ENCODE measurements at places on chromosomes 2 and 18.

- DNase-seq: no peak
Observed at GRCh38 chr18:54147439-54147838, 77.0 kb downstream of the MBD2 start.

GRCh38 chr18:11286431-11286830 is 137.1 kb upstream of the PIEZO2 start:
- DNase-seq: no peak

DNA sequence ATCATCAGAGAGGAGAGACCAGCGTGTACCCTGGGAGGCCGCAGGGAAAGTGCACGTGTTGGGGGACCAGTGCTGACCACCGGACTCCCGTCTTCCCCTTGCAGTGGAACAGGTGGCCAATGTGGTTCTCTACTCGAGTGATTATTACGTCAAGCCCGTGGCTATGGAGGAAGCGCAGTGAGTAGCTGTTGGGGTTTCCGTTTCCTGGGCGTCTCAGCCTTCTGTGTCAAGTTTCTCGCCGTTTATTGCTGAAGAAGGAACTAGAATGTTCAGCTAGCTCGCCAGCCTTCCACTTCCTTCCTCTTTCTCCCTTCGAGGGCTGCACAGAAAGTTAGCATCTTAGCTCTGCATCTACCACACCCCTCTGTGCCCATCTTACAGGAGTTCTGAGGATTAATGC is 22.8 kb upstream of the DGKD start:
- peak; percentile 52 for DNase-seq

DNA sequence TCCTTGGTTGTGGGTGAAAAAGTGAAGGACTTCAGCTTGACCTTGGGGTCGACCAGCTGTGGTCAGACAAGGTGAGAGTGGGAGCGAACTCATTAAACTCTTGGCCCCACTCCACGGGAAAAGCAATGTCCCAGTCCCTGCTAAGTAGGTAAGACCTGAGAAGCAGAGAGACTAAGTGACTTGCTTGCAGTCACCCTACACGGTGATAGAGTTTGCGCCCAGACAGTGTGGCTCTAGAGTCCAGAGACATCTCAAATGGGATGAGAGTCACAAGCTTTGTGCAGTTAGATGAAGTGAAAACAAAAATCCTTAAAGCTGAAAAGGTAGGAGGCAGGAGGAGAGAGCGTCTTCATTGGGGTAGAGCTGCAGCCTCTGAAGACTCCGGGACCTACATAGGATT is 55.9 kb upstream of the ZNF236 start:
- DNase-seq: no peak

DNA sequence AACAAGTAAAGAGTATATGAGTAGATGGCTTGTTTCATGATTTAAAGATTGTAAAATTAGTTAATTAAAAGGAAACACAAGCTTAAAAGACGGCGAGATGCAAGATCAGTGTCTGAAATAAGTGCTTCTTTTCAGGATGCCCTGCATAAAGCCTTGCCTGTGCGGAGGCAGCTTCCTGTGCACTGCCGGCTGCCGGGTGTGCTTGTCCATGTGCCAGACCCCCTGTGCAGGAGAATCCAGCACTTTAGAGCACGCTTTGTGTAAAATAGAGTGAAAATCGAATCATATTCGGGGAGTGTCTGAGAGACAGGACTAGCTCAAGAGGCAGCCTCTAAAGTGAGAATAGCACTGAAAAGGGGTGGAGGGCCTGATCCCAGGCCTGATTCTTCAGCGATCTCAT is 154.7 kb downstream of the CHST9 start:
- no peak for DNase-seq

GRCh38 chr2:238633426-238634328 is 206.9 kb downstream of the ASB1 start:
- DNase-seq: no peak

GRCh38 chr2:148552675-148553331 is 91.7 kb upstream of the EPC2 start:
- no peak for DNase-seq

DNA sequence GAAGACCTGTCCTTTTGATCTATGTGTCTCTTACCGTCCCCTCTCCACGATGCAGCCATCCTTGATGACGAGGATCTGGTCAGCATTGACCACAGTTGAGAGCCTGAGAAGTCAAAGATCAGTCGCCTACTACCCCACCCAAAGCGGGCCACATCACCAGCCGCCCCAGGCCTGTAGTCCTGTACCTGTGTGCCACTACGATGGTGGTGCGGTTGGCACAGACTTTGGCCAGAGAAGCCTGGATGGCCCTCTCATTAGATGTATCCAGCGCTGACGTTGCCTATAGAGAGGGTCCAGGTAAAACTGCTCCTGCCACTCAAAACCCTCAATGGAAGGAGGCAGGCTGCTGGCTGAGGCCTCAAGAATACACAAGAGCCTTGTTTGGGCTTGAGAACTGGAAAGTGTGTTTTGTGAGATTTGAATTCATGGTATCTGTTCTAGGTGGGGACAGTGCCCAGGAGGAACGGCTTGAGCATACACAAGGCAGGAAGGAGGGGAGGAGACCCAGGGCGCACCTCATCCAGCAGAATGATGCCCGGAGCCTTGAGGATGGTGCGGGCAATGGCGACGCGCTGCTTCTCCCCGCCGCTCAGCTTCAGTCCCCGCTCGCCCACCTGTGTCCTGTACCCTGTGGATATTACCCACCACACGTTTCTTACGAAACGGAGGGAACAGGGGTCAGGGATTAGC is 3.8 kb downstream of the ZFAND2B start:
- no peak for DNase-seq

- peak; percentile 36 for DNase-seq
Observed at GRCh38 chr2:162318328-162319180, at the start of gene IFIH1. Gene IFIH1 (minus strand): TSS chr2:162318684. CDS start chr2:162318307, 377 bp downstream.

GRCh38 chr18:36516726-36517125 is 219.2 kb downstream of the FHOD3 start:
- DNase-seq: no peak

DNA sequence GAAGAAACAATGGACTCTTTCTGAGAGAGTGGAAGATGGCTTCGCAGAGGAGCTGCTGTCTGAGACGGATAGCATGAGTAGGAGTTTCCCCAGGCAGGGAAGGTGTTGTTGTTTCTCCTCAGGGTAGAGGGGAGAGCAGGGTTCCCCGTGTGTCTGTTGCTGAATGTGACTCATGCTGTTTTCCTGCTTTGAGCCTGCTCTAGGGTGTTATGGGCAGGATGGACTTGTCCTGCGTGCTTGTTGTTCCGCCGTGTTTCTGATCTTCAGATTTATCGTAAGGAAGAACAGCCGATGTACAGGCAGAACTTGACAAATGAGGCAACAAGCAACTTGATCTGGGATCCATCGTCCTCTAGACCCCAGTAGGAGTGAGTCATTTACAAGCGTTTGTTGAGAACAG is 19.7 kb upstream of the MYCN start:
- DNase-seq: no peak

DNA sequence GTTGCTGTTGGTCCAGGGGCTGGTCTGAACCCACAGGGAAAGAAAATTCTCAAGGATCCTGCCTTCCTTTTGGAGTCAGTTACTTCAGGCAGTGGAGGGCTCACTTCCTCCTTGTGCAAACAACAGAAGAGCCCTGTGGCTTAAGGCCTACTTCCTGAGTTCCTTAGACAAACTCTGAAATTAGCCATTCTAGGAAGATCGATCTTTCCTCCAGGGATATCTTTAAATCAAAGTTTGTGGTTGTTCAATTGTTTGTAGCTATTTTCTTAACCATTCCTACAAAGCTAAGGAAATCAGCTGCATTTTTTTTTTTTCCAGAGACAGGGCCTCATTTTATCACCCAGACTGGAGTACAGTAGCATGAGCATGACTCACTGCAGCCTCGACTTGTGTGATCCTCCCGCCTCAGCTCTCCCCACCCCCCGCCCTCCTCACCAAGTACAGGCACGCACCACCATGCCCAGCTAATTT is 156.0 kb downstream of the TANC1 start:
- DNase-seq: no peak

GRCh38 chr2:84631047-84631446 is 114.7 kb downstream of the DNAH6 start:
- no peak for DNase-seq

- no peak for DNase-seq
Observed at GRCh38 chr2:101234169-101234938, 18.3 kb upstream of the CNOT11 start.

- no peak for DNase-seq
Observed at GRCh38 chr18:42268798-42269197, 313.8 kb downstream of the PIK3C3 start.

DNA sequence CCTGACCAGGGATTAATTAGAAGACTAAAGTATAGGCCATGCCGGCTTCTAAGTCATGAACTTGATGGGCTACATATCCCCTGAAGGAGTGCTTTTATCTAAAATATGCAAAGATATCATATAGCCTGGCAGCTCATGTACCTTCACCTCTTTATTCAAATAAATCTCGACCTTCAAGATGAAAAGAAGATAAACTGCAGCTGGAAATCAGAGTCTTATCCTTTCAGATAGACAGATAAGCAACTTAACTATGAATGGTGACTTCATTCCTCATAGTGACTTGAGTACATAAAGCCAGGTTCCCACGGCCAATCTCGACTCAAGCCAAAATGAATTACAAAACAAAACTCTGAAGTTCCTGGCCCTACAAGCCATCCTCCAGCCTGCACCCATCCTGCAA is 165.3 kb upstream of the KLHL29 start:
- DNase-seq: no peak

DNA sequence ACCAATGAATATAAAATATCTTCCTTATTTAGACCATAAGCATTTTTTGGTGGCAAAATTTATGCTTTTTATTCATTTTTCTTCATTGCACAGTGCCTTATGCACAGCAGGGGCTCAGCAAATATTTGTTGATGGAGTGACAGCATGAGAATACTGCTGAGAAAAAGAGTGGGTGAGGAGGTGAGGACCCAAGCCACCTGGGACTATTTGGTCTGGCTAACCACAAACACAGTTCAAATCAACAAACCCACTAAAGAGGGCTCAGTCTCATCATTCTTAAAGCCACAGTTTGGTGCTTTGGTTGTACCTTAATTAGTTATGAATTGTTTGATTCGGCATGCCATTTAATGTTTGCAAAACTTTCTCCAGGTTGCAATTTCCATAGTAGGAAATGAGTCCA is 183.5 kb upstream of the ZNF521 start:
- no peak for DNase-seq

- DNase-seq: no peak
Observed at GRCh38 chr2:145751155-145751554, 1231.2 kb upstream of the ZEB2 start.

- DNase-seq: no peak
Observed at GRCh38 chr2:233007739-233008138, 5.3 kb downstream of the NGEF start.

DNA sequence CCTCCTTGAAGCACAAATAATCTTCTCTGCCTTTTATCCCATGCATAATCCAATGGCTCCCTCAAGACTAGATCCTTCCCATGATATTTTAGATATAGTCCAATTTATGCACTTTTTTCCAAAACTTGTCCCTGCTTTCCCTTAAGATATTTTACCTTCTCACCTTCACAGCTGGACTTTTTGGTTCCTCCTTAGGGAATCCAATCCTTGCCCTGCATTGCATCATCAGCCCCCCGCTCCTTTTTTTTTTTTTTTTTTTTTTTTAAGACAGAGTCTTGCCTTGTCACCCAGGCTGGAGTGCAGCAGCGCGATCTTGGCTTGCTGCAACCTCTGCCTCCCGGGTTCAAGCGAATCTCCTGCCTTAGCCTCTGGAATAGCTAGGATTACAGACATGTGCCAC is 250.6 kb downstream of the DOK6 start:
- DNase-seq: no peak

DNA sequence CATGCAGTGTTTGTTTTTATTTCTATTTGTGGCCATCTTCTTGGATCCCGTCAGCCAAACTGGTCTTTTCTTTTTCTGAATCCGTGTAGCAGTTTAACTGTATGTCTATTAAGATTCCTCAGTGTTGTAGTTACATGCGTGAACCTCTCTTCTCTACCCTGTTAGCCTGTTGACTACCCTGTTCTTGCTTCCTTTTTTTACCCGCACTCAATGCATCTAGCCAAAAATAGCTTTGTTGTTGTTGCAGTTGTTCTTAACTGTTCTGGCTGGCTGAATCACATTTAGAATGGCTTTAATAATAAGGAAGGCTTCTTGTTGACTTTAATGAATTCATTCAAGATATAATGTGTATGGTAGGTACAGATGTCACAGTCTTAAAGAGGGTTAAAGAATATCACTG is 137.1 kb downstream of the LCLAT1 start:
- no peak for DNase-seq

GRCh38 chr2:187916799-187917198 is 362.6 kb upstream of the TFPI start:
- DNase-seq: no peak

DNA sequence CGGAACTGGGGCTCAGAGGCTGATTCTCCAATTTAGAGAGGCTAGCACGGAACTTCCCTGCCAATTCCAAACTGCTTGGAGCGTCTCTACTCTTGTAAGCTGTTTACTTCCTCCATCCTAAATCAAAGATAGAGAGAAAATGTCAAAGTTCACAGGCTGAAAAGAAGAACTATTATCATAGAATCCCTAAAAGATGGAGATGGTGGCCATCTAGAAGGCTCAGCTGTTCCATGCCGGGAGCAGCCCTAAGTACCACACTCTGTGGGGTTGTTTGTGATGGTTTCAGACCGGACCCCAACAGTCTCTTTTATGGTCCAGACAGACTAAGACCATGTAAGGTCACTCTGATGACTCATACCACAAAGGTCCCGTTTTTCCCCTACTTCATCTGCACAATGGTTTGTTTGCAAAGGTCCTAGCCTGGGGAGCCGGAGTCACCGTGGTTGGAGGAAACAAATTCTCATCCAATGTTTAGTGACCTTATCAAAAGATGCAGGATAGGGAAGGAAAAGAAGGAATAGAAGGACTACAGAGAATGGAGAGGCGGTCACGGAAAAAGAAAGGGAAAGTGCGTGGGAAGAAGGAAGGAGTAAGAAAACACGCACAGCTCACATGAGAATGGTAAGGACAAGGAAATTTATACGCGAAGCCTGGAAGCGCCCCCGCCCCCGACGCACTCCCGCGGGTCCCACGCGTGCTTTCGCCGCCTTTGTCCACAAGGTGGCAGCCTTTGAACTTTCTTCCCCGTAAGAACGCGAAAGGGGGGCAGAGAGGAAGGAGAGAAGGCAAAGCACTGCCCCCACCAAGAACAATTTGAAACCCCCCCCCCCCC is 453 bp upstream of the ANTXR1 start:
- DNase-seq: peak; percentile 16

- no peak for DNase-seq
Observed at GRCh38 chr2:218236829-218237228, 19.8 kb downstream of the ARPC2 start.

DNA sequence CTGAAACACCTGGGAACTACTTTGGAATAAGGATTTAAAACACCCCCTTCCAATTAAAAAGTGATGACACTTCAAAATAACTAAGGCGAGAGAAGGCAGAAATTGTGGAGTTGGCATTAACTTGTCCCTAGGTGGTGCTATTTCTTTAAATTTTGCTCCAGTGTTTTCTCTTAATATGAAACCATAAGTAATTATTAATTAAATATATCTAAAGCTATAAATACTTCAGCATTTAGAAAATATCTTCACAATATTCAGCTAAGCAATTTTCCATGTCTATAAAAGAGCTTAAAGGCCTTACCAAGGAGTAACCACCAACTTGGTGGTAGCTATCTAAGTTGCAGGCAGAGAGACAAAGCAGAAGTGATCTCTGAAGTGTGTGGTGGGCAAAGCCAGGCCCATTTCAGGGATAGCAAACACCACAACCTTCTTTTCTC is 186.8 kb upstream of the PGAP1 start:
- no peak for DNase-seq

- no peak for DNase-seq
Observed at GRCh38 chr18:58101291-58101794, 57.3 kb downstream of the NEDD4L start.

All from stimulated activated CD4-positive, alpha-beta T cell treated with anti-CD3 and anti-CD28 coated beads, Interleukin-15, amount 100 ng/mL, for 1 hour (primary cell).